Uterus (tissue), 4 donors: ENCODE measurements at places on chromosomes 4 and X.

DNA sequence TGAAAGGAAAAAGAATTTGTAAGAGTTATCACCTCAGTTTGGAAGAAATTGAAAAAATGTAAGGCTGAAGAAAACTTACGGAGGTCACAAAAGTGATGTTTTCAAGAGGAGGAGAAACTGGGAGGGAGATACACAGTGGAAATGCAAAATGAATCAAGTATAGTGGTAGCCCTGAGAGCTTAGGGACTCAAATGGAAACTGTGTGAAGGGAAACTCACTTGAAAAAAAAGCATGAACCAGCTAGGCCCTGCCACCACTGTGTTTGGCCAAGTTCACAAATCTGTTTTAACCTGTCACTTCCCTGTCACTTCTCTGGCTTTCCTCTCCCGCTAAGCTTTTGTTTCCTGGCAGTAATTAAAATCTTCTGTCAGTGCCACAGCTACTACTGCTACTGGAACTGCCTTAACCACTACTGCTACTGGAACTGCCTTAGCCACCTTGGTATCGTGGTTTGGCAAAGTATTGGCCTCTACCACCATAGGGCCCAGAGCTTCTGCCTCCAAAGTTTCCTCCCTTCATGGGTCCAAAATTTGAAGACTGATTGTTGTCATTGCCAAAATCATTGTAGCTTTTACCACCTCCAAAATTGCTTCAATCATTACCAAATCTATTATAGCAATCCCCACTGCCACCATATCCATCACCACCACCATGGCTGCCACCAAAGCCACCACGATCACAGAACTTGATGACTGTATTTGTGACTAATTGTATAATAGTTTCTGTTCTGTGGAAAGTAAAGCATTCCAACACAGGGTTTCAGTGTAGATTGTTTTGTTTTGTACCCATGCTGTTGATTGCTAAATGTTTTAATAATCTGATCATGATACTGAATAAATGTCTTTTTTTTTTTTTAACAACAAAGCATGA, 41.5 kb downstream of the SMARCA5 start:
- no peak for DNase-seq
- no peaks in the 10 kb centered on the region for H3K27me3 ChIP-seq
- H3K4me3 ChIP-seq, result no peak overlapping the region
- H3K4me1 ChIP-seq, result no peaks in the 10 kb centered on the region
- no peaks in the 10 kb centered on the region for H3K36me3 ChIP-seq

- H3K36me3 ChIP-seq, result no peaks in the 10 kb centered on the region
- no peak overlapping the region for H3K27ac ChIP-seq
- H3K4me3 ChIP-seq, result no peak overlapping the region
- no peak for DNase-seq
- H3K27me3 ChIP-seq, result no peaks in the 10 kb centered on the region
These were observed 64.1 kb upstream of the TENM3 start for GRCh38 chr4:182179105-182179504.

DNA sequence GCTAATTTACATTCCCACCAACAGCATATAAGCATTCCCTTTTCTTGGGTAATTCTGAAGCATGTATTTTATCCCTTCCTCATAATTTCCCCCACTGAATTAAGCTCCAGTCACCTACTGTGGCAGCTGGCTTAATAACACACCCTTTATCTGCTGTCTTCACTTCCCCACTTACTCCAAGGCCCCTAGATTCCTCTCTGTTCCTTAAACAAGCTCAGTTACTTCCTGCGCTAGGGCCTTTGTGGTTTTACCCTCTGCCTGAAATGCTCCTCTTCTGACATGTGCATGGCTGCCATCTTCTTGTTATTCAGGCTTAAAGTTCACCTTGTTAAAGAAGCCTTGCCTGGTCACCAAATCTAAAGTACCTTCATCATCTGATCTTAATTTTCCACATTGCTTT, 47.2 kb upstream of the RPS6KA3 start:
- DNase-seq, result no peak
- H3K27ac ChIP-seq, result no peak overlapping the region
- no peaks in the 10 kb centered on the region for H3K36me3 ChIP-seq
- H3K4me1 ChIP-seq, result no peaks in the 10 kb centered on the region

DNA sequence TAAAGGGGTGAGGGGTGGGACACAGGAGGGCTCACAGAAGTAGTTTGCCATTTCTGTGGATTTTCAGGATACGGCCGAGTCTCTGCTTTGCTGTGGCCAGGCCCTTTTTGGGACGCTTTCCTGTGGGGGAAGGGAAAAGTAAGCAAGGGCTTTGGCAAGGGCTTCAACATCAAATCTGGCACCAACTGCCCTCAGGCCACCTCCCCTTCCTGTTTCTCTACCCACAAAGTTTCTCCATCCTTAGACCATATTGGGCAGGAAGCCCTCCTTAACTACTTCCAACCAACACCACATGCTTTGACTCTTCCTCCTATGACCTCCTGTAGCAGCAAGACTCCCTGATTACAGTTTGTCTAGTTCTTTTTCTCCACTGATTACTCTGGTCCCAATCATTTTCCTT, 105.1 kb downstream of the PHF8 start:
- H3K4me1 ChIP-seq, result no peaks in the 10 kb centered on the region
- no peak for DNase-seq
- H3K4me3 ChIP-seq, result no peak overlapping the region
- no peaks in the 10 kb centered on the region for H3K27me3 ChIP-seq

DNA sequence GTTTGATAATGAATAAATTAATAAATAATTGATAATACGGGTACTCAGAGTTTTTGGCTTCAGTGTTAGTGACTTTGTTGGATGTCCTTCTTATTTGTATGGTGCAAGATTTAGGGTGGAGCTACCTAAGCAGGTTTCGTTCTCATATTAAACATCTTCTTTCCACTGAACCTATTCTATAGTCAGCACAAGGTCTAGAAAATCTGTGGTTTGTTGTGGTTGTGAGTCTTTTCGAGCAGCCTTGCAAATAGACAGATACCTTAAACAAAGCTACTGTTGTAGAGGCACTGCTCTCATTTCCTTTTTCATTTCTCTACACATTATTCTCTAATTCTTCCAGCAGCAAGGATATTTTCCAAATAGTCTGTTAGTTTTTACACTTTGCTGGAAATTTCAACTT, 38.1 kb upstream of the SPANXD start:
- no peaks in the 10 kb centered on the region for H3K4me1 ChIP-seq
- H3K36me3 ChIP-seq, result no peaks in the 10 kb centered on the region
- no peak for DNase-seq
- no peak overlapping the region for H3K4me3 ChIP-seq

- no peaks in the 10 kb centered on the region for H3K36me3 ChIP-seq
- no peak overlapping the region for H3K4me3 ChIP-seq
- no peaks in the 10 kb centered on the region for H3K4me1 ChIP-seq
- DNase-seq, result no peak
- no peak overlapping the region for H3K27ac ChIP-seq
These were observed 115.2 kb downstream of the SORCS2 start for GRCh38 chr4:7307394-7308099.

- no peak overlapping the region for H3K27ac ChIP-seq
- no peak for DNase-seq
- no peaks in the 10 kb centered on the region for H3K27me3 ChIP-seq
- no peaks in the 10 kb centered on the region for H3K36me3 ChIP-seq
- H3K4me1 ChIP-seq, result no peaks in the 10 kb centered on the region
- H3K4me3 ChIP-seq, result no peak overlapping the region
These were observed 304.6 kb downstream of the ARAP2 start for GRCh38 chr4:35939751-35940150.

DNA sequence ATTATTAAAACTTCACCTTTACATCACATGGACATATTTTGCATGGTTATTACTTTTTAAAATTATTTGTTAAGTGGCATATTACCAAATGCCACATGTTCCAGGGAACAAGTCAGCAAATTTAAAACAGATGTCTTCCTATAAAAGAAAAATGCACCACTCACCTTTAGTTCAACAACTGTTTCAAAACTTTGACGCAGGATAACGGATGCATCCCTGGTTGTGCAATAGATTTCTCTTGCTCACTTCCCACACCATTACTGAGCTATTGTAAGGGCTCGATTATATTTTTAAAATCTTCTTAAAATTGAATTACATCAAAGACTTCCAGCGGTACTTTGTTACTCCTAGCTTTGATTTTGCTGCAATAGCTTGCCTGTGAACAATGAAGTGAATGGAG, 93.0 kb upstream of the ARHGAP24 start:
- H3K36me3 ChIP-seq, result no peaks in the 10 kb centered on the region
- H3K27me3 ChIP-seq, result no peaks in the 10 kb centered on the region
- DNase-seq, result no peak
- no peak overlapping the region for H3K27ac ChIP-seq
- no peaks in the 10 kb centered on the region for H3K4me1 ChIP-seq

- no peak overlapping the region for H3K4me3 ChIP-seq
- no peak for DNase-seq
- H3K36me3 ChIP-seq, result no peaks in the 10 kb centered on the region
- H3K4me1 ChIP-seq, result no peaks in the 10 kb centered on the region
These were observed 360.4 kb downstream of the RAPGEF2 start for GRCh38 chr4:159463235-159463634.

DNA sequence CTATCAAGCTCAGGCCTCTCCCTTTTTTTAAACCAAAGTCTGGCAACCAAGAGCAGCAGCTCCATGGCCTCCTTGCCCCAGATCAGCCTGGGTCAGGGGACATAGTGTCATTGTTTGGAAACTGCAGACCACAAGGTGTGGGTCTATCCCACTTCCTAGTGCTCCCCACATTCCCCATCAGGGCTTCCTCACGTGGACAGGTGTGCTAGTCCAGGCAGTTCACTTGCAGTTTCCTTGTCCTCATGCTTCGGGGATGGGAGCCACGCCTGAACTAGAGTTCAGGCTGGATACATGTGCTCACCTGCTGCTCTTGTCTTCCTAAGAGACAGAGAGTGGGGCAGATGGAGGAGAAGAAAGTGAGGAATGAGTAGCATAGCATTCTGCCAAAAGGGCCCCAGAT, 21.5 kb downstream of the SLC34A2 start:
- H3K4me1 ChIP-seq, result no peaks in the 10 kb centered on the region
- H3K4me3 ChIP-seq, result no peak overlapping the region
- H3K27me3 ChIP-seq, result no peaks in the 10 kb centered on the region

GRCh38 chr4:77310931-77311330, 153.9 kb downstream of the CCNG2 start:
- no peaks in the 10 kb centered on the region for H3K27me3 ChIP-seq
- DNase-seq, result no peak
- H3K4me1 ChIP-seq, result no peaks in the 10 kb centered on the region
- no peaks in the 10 kb centered on the region for H3K36me3 ChIP-seq

DNA sequence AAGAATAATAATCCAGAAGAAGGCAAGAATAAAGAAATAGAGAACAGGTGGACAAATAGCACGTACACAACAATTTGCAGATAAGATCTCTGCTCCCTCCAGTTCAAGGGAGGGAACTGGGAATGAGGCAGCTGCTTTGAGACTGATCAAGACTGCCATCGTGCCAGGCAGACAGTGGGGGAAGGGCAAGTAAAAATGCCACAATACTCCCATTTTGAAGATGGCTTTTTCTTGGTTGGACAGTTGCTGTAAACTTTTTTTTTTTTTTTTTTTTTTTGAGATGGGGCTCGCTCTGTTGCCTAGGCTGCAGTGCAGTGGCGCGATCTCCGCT, 17.2 kb downstream of the USP11 start:
- H3K4me3 ChIP-seq, result no peak overlapping the region
- no peak for DNase-seq
- H3K27me3 ChIP-seq, result no peaks in the 10 kb centered on the region
- no peaks in the 10 kb centered on the region for H3K36me3 ChIP-seq

DNA sequence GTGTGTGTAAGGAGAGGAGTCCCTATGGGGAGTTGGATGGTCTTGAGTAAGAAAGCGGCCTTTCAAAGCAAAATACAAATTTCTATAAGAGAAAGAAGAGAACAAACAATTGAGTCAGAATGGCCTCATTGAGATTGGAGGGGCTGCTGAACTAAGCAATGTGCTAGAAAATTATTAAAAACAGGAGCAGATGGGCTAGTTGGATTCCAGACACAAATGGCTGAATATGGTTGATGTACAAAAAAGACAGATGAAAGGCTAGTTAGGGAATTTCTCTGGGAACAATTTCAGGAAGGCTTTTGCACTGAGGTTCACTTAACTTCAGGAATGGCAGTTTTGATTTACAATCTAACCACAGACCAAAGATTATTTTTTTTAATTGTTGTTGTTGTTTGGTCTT, 1806.8 kb upstream of the TENM3 start:
- H3K27ac ChIP-seq, result no peak overlapping the region
- H3K36me3 ChIP-seq, result no peaks in the 10 kb centered on the region
- no peaks in the 10 kb centered on the region for H3K27me3 ChIP-seq
- no peak for DNase-seq
- no peak overlapping the region for H3K4me3 ChIP-seq
- H3K4me1 ChIP-seq, result no peaks in the 10 kb centered on the region

GRCh38 chr4:133943081-133943480, 258.5 kb downstream of the PABPC4L start:
- no peaks in the 10 kb centered on the region for H3K27me3 ChIP-seq
- no peaks in the 10 kb centered on the region for H3K36me3 ChIP-seq
- no peak overlapping the region for H3K4me3 ChIP-seq
- H3K27ac ChIP-seq, result no peak overlapping the region

DNA sequence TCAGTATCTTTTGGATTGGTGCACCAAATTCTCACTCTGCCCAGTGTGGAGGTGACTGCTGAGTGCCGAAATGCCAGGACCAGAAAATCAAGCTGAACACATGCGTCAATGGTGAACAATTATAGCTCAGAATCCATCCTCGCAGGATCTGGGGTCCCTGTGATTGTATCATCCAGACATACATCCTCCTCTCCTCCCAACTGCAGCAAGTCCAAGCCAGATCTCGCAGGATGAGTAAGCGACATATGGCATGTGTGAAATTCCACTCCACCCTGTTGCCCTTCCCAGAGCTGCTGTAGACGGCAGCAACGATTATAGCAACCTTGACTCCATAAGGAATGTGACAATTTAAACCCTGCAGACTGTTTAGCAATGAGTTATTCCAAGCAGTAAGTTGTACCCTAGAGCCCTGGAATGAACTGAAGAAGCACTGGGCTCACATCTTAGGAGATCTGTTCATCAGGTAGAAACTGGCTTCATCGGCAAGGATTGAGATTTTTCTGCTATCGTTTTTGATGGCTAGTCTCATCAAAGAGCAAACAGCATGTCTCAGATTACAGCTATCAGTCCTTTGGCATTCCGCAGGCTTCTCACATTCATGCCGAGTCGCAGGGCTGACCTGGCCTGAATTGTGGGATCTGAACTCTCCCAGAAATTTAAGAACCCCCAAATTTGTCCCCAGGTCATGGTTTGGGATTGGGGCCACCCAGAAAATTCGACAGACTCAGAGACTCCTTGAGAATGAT, 35.5 kb upstream of the SORBS2 start:
- H3K36me3 ChIP-seq, result no peaks in the 10 kb centered on the region
- no peaks in the 10 kb centered on the region for H3K4me1 ChIP-seq
- no peak overlapping the region for H3K27ac ChIP-seq

GRCh38 chrX:108250654-108251579, 159.3 kb downstream of the ATG4A start:
- H3K4me3 ChIP-seq, result no peak overlapping the region
- H3K27me3 ChIP-seq, result no peaks in the 10 kb centered on the region
- H3K4me1 ChIP-seq, result no peaks in the 10 kb centered on the region
- peak overlapping the region; percentile 56 for H3K27ac ChIP-seq
- peak; percentile 16 for DNase-seq
